ENCODE measurements at places on chromosomes 1 and 21.
A peak's percentile ranks its signal among the peaks of the same experiment; 100 is the strongest.

DNA sequence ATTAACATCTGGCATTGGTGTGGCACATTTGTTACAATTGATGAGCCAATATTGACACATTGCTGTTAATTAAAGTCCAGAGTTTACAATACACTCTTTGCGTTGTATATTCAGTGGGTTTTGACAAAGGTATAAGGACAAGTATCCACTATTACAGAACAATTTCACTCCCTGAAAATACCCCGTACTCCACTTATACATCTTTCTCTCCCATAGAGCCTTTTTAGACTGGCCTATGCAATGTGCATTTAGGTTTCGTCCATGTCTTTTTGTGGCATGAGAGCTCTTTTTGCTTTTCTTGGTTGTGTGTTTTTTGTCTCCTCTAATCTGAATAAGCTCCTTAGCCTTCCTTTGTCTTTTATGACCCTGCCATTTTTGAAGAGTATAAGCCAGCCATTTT, 40.6 kb upstream of the TSNAX start:
- DNase-seq: no peak

GRCh38 chr21:42526379-42526727, 12.7 kb downstream of the SLC37A1 start:
- no peak for DNase-seq

GRCh38 chr1:63683759-63684158, 90.1 kb upstream of the ROR1 start:
- DNase-seq: no peak

GRCh38 chr1:209354111-209354839, 229.2 kb upstream of the CAMK1G start:
- peak; percentile 98 for DNase-seq

DNA sequence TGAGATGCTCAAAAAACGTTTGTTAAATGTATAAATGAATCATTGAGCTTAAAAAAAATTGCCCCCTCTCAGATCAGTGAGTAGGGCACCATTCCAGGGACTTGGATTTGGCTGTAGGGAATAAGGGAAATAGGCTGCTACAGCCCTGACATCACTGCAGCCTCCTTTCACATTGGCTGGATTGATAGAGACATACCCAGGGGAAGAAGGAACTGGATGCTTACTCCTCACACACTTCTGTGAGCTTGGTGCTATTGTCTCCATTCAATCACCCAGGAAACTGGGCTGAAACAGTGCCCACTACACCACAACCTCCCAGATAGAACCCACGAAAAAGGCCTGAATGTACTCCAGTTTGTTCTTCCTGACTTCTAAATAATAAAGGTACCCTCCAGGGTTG, 87.2 kb downstream of the TGFBR3 start:
- no peak for DNase-seq

DNA sequence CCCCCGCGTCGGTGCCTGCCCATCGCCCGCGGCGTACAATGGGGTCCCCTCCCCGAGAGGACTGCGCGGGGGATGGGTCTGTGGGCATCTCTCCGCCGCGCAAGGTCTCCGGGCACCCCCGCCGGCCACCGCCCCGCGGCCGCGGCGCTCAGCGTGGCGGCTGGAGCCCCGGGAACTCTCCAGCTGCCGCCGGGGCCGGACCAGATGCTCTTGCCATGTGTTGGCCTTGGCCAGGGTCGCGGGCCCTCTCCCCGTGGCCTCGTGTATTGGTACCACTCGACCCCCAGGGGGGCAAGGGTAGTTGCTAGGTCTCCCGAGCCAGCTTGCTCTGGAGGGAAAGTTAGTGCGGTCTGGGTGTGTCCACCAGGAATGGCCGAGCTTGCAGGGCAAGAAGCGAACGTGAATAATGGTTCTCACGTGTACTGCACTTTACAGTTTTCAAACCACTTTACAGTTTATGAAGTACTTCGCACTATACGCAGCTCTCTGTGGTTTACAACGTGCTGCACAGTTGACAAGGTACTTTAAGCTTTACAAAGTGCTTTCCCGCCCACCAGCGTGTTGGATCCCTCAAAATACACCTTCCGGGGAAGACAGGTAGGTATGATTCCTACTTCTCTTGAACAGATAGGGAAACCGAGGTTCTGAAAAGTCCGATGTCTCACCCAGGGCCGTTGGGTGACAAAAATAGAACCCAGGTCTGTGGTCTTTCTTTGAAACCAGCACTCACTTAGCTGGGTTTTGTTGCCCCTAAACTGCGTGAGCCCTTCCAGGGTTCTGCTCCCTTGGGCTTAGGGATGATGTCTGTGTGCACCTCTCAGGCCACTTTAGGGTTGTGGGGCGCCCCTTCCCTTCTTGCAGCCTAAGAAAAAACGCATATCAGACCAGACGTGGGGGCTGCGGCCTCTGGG, 1.2 kb downstream of the EPHB2 start:
- DNase-seq: no peak

GRCh38 chr21:45981151-45982091, at the start of gene COL6A1:
COL6A1 (plus strand) TSS chr21:45981770; CDS start chr21:45981851, 81 bp downstream.
- DNase-seq: peak; percentile 72

DNA sequence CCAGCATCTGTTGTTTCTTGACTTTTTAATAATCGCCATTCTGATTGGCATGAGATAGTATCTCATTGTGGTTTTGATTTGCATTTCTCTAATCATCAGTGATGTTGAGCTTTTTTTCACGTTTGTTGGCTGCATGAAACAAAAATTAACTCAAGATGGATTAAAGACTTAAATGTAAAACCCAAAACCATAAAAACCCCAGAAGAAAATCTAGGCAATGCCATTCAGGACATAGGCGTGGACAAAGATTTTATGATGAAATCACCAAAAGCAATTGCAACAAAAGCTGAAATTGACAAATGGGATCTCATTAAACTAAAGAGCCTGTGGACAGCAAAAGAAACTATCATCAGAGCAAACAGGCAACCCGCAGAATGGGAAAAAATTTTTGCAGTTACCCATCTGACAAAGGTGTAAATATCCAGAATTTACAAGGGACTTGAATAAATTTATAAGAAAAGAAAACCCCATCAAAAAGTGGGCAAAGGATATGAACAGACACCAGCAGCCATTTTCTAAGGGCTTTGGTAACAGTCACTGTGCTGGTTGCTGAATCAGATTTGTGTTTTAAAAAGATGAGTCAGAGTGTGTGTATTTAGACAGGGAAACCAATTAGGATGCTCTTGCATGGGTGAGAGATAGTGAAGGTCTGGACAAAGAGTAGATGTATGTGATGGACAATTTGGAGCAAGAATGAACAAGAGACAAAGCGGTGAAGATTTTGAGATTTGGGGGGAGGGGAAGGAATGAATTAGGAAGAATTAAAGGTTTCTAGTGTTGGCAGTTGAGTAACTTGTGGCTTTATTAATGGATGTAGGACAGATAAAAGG, 110.7 kb downstream of the RYR2 start:
- no peak for DNase-seq

DNA sequence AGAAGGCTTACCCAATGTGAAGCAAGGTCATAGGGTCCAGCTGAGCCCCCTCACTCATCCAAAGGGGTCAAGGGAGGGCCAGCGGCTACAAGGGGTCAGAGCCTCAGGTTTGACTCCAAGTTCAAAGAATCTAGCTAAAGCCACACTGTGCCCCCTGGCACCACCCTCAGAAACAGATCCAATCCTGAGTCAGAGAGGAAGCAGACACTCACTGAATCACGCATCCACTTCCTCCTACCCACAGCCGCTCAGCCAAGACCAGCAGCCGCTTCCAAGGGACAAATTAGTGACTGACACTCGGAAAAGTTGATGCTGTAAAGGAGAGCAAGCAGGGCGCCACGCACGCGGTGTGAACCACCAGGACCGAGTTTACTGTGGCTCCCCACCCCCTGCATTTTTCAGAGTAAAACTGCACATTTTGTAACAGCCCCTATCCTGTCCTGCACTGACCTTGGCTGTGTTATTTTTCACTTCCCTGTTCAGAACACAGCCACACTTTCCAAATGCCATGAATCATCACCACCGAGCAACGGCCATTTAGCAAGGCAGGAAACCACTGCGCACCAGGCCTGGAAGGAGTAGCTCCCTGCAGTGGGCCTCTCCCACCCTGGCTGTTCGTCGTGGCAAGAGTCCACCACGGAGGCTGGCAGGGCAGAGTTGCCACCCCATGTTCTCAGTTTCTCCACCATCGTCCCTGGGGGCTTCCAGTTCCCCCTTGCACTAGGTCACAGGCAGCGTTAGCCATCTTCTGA, 147.8 kb downstream of the TOMM20 start:
- no peak for DNase-seq

DNA sequence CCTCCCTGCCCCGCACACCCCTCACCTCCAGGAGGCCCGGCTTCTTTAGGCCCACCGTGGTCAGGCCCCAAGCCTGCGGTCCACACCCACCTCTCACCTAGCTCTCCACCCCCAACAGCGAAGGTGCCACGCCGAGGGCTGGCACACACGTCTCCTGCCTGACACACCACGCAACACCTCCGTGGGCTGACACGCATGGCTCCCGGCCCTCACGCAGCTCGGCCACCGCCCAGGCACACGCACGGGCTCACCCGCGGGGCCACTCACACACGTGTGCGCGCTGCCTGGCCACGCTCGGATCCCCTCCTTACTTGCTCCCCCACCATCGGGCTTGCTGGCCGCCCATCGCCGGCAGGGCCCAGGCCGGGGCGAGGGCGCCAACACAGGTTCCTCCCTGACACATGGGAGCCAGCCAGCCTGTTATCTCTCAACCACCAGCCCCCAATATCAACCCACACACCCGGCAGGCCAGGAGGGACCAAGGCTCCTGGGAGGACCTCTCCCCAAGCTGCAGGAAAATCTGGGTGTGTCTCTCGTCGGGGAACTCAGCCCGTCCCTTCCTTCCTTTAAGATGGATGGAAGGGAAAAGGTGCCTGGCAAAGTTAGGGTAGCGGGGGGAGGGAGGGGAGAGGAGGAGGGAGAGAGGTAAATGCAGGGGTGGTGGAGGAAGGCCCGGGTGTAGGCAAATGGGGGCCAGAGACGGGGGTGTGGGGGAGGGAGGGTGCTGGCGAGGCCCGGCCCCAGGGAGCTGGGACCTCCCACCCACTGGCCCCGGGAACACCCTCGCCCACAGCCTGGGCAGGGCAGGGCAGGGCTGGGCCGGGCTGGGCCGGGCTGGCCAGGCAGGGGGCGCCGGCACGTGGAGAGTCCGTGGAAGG, 546 bp downstream of the ELOVL1 start:
- DNase-seq: peak; percentile 25
